ENCODE measurements at places on chromosomes 6 and 20.

DNA sequence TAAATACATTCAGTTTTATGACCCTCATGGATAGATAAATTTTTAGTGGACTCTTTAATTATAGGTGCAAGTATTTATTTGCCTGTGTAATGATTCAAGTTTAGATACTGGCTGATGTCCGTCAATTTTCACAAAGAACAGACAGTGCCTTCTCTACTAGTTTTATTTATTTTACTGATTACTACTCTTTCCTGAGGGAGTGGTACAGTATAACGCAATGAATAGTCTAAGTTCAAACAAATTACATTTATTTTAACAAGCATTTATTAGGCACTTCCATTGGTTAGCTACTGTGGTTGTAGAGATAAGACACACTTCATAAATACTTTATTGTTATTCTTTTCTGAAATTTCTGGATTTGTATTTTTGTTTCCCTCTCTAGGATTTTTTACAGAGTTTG lies 74.3 kb downstream of the ADGRG6 start:
- no peak for DNase-seq

DNA sequence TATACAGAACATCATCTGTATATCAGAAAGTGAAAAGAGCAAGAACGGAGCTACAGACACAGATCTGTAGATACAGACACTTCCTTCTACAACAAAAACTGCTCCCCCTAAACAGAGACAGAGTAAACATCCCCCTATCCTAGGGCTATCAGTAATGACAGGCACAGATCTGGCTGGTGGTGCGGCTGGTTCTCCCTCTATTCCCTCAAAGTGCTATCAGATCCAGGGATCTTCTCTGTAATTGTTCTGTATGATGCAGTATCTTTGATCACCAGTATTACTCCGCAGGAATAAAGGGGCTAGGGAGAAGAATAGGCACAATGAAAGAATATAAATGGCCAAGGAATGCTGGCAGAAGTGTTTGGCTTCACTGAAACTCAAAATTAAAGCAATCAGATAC lies 80.7 kb downstream of the SLC23A2 start:
- no peak for DNase-seq

- DNase-seq: no peak
These were observed 10.9 kb upstream of the FAM83D start for GRCh38 chr20:38915355-38915754.

DNA sequence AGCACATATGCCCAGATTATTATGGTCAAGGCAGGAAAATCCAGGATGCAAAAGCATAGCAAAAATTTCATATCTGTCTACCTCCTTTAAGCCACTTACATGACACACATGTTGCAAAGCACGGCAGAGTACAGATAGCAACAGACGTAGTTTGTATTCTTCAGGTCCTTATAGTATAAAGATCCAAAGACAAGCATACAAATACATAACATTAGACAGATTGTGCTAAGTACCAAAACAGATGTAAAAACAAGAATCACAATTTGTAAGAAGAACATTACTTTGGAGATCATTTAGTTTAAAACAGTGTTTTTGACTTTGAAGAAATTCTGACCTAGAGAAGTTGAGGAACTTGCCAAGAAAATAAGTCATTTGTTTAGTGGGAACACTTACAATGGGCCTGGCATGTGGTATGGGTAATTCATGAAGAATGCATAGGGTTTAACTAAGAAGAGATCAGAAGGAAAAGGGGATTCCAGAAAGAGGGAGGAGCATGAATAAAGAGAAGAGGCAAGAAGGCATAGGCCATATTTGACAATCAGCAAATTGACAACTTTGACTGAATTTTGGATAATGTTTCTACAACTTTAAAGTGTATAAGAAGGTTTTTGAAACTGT lies 30.6 kb upstream of the LMBRD1 start:
- DNase-seq: no peak

GRCh38 chr6:139625998-139626975 lies 251.8 kb upstream of the CITED2 start:
- no peak for DNase-seq

DNA sequence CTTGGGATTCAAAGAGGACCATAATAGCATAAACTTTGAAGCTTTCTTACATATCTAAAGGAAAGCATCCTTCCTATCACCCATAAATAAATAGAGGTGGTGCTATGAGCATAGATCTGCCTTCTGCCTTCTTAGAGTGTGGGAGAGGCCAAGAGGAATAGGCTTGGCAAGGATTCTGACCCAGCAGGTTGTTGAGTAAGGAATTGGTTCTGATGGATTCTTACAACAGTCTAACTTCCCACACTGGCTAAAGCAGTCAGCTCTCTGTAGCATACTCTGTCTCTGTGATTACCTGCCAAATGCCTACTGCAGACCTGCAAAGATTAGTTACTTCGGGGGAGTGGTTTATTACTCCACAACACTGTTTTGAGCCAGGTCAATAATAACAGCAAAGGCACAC lies 198.0 kb upstream of the RAB32 start:
- no peak for DNase-seq

- DNase-seq: peak; percentile 40
These were observed 8.0 kb downstream of the PRDM13 start for GRCh38 chr6:99614430-99615186.

GRCh38 chr20:5072756-5073659 lies 46.8 kb downstream of the PCNA start:
- no peak for DNase-seq

DNA sequence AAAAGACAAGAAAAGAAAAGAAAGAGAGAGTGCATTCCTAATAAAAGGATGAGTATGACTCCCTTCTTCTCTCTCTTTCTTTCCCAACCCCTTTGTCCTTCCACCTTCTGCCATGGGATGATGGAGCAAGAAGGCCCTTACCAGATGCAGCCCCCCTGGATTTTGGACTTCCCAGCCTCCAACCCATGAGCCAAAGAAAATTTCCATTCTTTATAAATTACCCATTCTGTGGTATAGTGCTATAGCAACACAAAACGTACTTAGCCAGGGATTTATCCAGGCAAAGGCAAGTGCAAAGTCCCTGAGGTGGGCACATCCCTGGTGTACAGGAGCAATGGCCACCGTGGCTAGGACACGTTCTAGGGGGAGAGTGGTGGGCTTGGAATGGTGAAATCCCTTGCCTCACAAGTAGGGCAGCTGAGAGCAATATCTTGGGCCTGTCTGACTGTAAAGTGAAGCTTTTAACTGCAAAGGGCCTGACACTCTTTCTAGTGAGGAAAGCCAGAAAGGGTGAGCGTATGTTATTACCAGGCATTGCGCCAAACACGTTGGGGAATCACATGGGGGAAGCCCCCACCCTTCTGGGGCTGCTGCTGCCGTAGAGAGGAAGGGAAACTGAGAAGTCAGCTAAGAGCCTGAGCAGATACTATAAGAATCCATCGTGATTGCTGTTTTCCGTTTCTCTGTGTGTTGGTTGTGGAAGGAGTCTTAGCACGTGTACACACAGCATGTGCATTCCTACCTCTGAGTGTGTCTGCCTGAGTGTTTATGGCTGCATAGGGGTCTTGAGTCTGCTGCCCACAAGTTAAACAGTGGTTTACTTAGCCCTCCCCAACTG lies 50.7 kb upstream of the SIRPA start:
- no peak for DNase-seq

DNA sequence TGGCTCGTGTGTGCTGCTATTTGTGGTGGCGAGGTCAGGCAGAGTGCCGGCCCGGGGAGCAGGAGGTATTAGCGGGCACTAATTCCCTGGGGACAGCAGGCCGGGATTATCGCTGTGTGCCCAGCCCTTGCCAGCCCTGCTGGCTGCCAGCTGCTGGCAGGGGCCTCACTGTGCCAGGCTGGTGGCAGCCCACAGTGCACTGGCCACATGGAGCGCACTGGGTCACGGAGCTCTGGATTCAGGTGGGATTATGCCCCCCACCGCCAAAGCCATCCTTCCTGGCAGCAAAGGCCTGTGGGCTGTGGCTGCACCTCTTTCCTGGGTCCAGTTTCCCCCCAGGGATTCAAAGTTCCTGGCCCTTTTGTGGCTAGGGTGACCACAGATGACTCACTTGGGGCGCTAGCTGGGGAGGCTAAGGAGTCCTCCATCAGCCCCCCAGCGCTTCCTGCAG lies 59.7 kb downstream of the YTHDF1 start:
- no peak for DNase-seq

- no peak for DNase-seq
These were observed 82.2 kb upstream of the PAX1 start for GRCh38 chr20:21623074-21623780.

- no peak for DNase-seq
These were observed 47.1 kb upstream of the MCM9 start for GRCh38 chr6:118981884-118982574.

- DNase-seq: no peak
These were observed 16.7 kb upstream of the ARHGAP18 start for GRCh38 chr6:129726650-129727049.

- DNase-seq: no peak
These were observed 670.8 kb downstream of the KIF16B start for GRCh38 chr20:15902493-15902892.

DNA sequence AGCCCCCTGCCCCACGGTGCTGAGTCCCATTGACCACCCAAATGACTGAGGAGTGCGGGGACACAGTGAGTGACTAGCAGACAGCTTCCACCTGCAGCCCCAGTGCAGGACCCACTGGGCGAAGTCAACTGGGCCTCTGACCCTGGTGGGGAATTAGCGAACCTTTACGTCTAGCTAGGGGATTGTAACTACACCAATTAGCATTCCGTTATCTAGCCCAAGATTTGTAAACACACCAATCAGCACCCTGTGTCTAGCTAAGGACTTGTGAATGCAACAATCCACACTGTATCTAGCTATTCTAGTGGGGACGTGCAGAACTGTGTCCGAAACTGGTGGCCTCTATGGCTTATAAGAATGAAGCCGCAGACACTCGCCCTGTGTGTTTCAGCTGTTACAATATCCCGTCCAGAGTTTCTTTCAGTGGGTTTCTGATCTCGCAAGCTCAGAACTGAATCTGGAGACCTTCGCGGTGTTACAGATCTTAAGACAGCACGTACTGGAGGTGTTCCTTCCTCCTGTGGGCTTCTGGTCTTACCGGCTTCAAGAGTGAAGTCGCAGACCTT lies 21.1 kb upstream of the GMPR start:
- DNase-seq: no peak

- DNase-seq: no peak
These were observed 44.8 kb downstream of the FARS2 start for GRCh38 chr6:5305968-5306626.

DNA sequence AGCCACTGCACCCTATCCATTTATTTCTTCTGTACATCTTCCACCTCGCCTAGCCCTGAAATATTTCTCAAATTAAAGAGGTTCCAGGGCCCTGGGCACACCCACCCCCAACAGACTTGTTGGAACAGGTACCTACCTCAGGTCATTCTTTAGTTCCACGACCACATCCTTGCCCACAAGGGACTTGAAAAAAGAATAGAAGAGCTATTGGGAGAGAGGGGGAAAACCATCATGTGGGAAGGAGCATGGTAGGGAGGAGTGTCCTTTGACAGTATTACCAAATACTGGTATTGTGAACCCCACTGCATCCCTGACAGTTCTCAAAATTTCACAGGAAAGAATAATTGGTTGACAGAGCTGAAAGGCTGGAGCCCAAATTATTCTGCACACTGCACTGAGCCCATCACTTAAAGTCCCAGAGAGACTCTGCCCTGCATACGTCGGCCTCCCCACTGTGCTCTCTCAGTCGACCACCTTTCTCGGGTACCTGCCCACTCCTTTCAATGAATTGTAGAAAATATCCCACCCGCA lies 762 bp downstream of the LSM2 start:
- no peak for DNase-seq

DNA sequence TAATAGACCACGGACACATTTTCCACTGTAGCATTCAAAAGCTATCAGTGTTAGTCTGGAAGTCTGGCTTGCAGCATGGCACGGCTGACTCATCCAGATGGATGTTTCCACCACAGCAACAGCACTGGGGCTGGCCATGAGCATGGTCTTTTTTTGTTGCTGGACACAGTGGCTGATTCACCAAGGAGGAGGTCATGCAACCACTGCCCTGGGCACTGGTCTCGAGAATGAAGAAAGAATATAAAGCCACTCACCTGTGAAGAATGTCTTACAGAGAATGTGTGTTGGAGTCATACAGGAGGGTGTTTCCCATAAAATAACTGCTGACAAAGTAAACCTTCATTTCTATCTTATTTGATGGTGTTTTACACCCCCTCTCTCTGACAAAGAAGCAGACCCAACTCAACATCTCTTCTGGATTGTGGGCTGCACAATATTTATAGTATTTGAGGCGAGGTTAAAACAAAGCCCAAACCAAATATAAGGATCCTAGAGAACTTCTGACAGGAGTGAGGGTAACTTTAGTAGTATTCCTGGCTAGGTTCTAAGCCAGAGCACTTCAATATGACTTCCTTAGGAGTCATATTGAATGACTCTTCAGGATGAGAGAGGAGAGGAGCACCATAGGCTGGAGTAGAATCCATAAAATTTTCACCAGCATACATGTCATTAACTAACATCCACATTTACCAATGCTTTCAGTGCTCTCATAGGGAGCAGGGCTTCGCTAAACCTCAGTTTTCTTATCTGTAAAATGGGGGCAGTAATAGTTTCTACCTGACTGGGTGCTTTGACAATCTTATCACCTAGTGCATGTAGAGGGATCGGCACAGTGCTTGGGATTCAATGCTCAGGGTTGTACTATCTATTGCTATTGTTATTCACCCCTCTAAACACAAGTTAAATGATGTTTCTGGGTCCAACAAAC lies 121.4 kb downstream of the KIF13A start:
- DNase-seq: no peak

DNA sequence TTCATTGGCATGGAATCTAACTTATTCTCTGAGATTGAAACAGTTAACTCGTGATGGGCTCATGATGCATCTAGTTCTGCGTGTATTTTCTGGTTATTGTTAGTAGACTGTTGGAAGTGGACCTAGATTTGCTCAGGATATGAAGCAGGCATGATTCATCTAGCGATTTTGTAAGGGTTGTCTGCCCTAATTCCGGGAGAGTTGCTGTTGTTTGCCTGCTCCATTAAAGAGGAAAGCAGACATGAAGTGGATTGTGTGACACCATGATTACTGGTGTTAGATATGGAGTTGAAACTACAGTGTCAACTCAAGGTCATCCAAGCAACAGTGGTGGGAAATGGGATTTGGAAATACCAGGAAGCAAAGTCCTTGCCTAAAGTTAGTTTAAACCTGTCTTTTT lies 41.0 kb downstream of the SOX4 start:
- DNase-seq: no peak

DNA sequence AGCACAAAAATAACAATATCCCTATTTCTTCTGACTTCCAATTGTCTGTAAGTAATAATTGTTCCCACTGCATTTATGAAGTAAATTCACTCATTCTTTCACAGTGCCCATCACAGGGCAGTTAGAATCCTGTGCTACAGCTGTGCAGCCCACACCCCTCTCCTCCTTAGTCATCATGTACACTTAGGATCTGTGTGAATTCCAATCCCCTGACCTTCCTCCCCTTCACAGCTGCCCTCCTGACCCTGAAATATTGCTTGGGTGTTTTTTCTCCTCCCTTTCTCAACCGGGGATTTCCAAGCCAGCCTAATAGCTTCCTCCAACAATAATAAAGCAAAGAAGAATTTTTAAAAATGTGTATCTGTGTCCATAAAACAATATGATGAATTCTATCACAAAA lies 91.5 kb upstream of the BEND6 start:
- no peak for DNase-seq

- DNase-seq: no peak
These were observed 120.8 kb downstream of the ISM1 start for GRCh38 chr20:13341737-13342393.

GRCh38 chr6:91057689-91058088 lies 470.8 kb upstream of the MAP3K7 start:
- DNase-seq: no peak

Data from NCI-H1092 (cell line).